ENCODE measurements at places on chromosomes 6 and 20.

DNA sequence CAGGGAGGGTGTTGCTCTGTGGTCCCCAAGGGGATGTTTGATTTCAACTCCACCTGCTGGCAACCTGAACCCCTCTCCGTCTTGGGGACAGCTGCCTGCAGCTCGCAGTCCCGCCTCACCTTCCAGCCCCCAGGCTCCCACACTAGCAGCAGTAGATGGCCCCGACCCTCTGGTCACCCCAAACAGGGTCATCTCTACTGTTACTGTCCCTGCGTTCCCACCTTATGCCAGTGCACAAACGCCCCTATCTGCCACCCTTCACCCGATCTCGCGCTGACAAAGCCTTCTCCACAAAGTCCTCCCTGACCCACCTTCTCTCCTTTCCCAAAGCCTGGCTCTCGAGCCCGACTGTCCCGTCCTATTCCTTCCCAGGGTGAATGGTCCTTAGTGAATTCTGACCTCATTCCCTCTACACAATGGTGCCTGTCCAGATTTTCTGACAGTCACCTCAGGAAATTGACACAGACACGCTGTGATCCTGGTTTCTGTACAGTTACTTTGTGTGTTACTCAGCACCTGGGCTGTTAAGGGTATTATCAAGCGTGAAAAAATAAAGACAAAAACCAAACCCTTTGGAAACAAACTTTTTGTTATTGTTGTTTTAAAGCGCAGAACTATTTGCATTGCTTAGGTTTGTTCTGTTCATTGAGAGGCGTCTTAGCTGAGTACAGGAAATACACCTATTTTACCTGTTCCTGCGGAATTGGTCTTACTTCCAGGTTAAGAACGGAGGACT lies 728 bp downstream of the FUT9 start:
- no peak for DNase-seq

DNA sequence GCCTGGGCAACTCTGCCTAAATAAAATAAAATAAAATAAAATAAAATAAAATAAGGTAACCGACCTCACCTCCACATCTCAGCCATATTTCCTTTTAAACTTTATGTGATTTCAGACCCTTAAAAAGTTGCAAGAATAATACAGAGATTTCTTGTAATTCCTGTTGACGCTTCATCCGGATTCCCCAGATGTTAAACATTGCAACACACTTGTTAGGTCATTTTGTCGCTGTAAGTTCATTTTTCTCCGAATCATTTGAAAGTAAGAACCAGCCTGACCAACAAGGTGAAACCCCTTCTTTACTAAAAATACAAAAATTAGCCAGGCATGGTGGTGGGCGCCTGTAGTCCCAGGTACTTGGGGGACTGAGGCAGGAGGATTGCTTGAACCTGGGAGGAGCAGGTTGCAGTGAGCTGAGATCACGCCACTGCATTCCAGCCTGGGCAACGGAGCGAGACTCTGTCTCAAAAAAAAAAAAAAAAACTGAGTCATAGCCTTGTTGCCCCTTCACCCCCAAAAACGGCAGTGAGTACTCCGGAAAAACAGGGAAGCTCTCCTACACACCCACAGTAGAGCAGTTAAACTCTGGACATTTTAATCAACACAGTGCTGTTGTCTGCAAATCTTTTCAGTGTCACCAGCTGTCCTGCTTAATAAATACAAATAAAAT lies 5.9 kb downstream of the PYGB start:
- no peak for DNase-seq

GRCh38 chr6:139290787-139291311 lies 949 bp downstream of the TXLNB start:
- peak; percentile 32 for DNase-seq

DNA sequence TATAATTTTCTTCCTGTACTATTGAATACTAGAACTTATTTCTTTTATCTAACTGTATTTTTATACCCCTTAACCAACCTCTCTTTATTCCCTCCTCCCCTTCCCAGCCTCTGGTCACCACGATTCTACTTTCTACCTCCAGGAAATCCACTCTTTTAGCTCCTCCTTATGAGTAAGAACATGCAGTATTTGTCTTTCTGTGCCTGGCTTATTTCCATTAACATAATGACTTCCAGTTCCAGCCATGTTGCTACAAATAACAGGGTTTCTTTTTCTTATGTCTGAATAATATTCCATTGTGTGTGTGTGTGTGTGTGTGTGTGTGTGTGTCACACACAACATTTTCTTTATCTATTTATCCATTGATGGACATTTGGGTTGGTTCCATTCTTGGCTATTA lies 152.3 kb upstream of the OLIG3 start:
- no peak for DNase-seq

DNA sequence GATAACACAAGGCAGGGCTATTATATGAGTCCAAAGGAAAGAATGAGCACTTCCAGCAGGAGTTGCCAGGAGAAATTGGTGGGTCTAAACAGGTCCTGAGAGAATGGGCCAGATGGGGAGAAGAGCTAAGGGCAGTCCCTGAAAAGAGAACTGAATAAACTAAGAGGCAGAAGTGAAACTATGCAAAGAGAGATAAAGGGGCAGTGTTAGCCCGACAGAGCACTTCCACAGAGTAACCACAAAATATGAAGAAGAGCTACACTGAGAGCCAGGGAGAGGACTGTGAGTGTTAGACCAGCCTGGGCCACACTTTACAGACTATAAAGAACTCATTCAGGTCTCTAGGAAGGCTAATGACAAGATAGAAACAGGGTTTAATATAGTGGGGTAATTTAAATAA lies 43.8 kb downstream of the RALGAPA2 start:
- DNase-seq: no peak

DNA sequence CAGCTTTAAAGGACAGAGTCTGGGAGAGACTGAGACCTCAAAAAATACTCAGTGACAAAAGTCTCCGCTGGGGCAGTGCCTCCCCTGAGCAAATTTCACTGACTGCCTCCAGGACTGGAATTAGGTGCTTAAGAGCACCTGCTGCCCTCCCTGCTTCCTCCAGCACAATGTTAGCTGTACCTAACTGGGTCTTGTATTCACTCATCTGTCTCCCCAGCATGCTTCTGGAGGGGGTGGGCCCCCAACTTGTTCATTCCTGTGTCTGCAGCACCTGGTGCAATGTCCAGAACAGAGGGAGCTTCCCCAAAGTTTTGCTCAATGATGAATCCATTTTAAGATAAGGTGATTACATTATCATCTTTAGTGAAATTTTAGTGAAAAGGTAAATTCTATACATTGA lies 650.7 kb downstream of the KIF16B start:
- DNase-seq: no peak

All from activated T-cell treated with anti-CD3 and anti-CD28 coated beads, Interleukin-2, amount 50 U/mL, for 72 hours (primary cell).